ENCODE measurements at places on chromosomes 4 and X.

GRCh38 chr4:13956947-13957346 lies 329.4 kb upstream of the BOD1L1 start:
- DNase-seq: no peak

DNA sequence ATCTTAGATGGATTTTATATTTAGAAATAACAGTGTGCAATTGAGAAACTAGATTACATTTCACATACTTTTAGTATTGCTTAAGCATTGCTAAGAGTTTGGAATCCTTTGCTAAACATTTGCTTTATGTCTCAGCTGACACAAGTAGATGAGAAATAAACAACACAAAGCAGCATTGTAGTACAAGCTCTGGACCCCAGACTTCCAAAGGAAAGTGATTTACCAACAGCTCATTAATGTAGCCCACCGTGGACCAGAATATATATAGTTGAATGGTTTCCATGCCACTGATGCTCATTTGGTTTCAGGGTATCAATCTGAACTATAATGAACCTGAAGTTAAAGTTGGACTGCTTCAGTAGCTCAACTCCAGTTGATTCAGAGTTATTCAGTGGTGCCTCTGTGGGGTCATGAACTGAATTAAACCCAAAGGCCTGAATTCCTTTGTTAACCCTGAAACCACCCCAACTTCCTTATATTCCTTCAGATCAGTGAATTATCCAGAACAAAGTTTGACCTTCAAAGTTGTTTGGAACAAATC lies 132.1 kb upstream of the NEIL3 start:
- DNase-seq: no peak

DNA sequence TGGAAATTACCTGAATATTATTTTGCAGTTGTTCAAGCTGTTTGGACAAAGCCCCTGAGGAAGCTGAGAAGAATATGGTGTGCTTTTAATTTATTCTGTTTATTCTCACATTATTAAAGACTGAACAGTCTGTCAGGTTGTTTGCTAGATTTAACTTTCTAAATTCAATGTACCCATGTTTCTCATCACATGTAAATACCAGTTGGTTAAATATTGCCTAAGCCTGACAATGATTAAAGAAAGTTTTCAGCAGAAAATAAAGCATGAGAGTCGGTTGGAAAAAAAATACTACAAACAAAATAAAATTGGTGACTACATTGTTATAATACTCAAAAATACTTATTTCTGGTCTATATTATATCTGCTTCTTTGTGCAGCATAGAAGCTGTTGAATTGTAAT lies 1974.7 kb downstream of the ARAP2 start:
- DNase-seq: no peak

DNA sequence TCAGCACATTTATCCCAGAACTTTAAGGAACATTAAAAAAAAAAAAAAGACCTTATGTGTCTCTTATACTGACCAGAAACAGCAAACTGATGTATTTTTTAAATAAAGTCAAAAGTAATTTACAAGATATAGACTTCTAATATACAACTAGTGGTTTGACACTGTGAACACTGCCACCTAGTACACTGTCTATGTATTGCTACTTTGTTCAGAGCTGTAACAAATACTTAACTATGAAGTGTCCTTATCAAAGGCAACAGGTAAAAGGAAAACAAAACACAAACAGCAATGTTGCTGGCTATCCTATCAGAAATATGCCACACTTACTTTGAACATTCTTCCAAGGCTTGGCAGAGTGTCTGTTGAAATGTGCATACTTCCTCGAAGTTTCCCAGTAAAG lies 60.4 kb downstream of the CD40LG start:
- DNase-seq: no peak

GRCh38 chrX:124413244-124413643 lies 66.9 kb downstream of the SH2D1A start:
- no peak for DNase-seq

- no peak for DNase-seq
Measured at GRCh38 chrX:40140706-40141499, 43.1 kb upstream of the BCOR start.

DNA sequence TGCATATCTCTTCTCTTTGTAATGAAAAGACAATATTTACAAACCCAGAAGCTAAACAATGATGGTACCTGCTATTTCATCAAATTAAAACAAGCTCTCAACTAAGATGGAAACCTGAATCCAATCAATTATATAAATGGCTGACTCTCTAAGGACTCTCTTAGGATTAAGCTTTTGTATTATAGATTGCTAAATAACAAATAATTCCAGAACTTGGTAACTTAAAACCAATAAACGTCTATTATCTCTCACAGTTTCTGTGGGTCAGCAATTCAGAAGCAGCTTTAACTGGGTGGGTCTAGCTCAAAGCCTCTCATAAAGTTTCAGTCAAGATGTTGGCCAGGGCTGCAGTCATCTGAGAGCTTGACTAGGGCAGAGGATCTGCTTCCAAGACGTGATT lies 12.4 kb downstream of the PHKA2 start:
- no peak for DNase-seq

DNA sequence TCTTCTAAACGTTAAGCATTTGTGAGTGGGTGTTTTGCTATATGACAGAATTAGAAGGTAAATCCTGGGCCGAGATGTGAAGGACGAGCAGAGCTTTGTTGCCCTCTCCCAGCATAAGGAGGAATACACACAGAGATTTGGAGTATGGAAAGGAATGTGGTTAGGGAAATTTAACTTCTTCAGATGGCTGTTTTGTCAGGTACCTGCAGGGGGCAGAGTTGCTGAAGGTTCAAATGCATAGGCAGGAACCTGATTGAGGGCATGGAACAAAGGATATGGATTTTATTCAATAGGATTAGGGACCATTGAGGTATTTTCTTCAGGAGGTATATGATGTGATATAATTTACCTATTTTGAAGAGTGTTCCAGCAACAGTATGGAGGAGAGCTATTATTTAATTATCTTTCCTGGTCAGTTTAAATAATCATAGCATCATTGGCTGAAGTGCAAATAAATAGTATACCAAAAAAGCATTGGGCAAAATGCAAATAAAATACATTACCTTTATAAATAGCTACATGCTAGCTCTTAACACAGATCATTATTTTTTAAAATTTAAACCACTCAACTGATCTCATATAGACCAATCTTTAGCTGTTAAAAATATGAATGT lies 143.6 kb downstream of the SLIT2 start:
- DNase-seq: peak; percentile 92

- no peak for DNase-seq
Measured at GRCh38 chrX:120001787-120002186, 58.2 kb upstream of the NKAP start.

DNA sequence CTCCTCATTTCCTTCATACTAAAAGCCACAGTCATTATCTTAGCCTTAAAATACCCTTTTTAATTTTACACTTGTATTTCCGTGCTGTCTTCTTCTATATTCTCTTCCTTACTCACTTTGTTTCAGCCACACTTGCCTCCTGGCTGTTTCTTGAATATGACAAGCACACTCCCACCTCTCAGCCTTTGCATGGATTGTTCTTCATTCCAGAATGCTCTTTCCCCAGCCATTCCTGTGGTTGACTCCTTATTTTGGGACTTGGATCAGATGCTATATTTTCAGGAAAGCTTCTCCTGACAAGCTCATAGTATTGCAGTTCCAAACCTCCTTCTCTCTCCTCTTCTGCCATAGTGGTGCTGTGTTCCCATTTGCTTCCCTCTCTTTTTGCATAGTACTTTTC lies 291.3 kb downstream of the PDHA2 start:
- DNase-seq: no peak

GRCh38 chr4:48698029-48698971 lies 81.8 kb downstream of the FRYL start:
- no peak for DNase-seq

DNA sequence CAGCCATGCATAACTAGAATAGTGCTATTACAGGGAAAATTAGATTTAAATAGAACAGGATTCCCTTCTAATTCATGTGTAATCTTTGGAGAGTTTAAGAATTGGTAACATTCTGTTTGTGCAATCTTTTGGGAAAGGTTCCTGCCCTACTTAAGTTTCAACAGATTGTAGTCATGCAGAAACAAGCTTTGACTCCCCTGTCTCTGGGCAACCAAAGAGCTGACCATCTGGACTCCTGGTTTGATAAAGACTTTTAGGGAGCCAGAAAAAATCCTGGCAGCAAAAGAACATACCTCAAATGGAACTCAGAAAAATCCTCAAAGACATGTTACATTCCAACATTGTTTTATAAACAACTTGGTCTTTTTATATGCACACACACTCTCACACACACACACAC lies 191.1 kb upstream of the NEIL3 start:
- DNase-seq: no peak

DNA sequence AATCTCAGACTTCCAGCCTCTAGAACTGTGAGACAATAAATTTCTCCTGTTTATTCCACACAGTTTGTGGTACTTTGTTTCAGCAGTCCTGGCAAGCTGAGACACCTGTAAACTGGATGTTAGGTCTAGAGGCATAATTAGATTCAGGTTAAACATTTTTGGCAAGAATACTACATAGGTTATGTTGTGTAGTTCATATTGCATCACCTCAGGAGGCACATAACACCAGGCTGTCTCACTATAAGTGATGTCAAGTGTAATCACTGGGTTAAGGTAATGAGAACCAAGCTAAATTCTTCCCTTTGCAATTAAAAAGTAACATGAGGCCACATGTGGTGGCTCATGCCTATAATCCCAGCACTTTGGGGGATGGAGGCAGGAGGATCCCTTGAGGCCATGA lies 214.2 kb downstream of the ZNF674 start:
- no peak for DNase-seq

GRCh38 chrX:132673331-132673730 lies 184.5 kb upstream of the MBNL3 start:
- DNase-seq: no peak

- DNase-seq: no peak
Measured at GRCh38 chr4:175542786-175543185, 269.3 kb downstream of the GPM6A start.

GRCh38 chr4:185745891-185746290 lies 66.1 kb downstream of the SORBS2 start:
- no peak for DNase-seq

GRCh38 chrX:22063284-22063683 lies 31.2 kb downstream of the PHEX start:
- no peak for DNase-seq

- DNase-seq: no peak
Measured at GRCh38 chr4:140724760-140725159, 31.4 kb downstream of the TBC1D9 start.

- DNase-seq: no peak
Measured at GRCh38 chr4:112029771-112030171, 115.5 kb upstream of the FAM241A start.

DNA sequence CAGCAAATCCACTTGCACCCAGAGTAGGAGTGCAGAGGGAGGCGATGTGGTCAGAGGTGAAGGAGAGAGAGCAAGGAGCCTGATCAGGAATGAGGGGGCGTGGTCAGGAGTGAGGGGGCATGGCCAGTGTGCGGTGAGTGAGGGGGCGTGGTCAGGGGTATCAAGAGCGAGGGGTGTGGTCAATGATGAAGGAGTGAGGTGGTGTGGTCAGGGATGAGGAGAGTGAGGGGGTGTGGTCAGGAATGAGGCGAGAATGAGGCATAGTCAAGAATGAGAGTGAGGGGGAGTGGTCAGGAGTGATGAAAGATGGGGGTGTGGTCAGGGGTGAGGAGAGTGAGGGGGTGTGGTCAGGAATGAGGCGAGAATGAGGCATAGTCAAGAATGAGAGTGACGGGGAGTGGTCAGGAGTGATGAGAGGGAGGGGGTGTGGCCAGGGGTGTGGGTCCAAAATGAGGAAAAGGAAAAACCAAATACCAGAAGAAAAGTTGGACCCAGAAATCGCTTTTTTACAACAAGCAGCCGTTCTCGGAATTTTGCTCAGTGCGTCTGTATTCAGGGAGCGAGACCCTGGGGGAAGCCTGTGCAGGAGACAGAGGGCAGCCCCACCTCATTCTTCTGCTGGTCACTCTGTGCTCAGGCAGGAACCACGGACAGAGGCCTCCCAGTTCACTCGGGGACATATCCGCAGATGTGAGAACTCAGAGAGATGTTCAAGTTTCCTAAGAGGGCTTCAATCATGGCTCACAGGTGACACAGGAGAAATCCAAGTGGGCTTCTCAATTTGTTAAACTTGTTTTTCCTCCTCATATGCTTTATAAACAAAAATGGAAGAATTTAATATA lies 47.5 kb downstream of the MAGEA1 start:
- DNase-seq: no peak

- DNase-seq: no peak
Measured at GRCh38 chrX:38960137-38960536, 158.9 kb downstream of the MID1IP1 start.

DNA sequence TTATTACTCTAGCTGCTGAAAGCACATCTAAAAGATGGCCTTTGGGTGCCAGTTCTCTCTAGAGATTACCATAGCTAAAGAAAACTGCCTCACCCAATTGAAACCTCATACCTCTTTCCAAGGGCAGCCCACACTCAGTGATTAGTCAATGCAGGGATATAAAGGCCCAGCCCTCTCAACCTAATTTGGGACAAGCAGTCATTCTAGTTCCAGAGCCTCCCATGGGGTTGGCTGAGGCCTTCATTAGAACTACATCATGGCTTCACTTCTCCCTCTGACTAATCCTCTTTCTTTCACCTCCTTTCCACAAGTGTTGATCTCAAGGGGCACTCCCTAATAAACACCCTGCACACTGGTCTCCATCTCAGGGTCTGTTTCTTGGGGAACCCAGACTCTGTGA lies 38.5 kb upstream of the C1GALT1C1 start:
- DNase-seq: no peak

DNA sequence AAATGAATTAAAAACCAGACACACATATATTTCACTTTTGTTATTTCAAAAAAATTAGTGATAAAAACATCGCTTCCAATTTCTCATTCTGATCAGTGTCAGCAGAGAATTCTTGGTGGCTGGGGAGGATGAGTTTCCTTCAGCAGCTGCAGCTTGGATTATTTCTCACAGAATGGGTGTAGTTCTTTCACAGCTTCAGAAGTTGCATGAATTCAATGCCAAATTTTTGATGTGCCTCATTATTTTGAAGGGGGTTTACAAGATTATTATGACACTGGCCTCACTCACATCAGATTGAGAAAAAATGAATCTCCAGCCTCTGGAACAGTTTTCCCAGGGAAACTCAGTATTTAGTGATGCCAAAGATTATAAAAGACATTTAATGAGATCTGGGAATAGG lies 184.9 kb upstream of the WDFY3 start:
- DNase-seq: no peak

- DNase-seq: no peak
Measured at GRCh38 chr4:113524505-113525186, 236.9 kb downstream of the CAMK2D start.

- DNase-seq: no peak
Measured at GRCh38 chr4:137651128-137651527, 118.8 kb upstream of the PCDH18 start.

DNA sequence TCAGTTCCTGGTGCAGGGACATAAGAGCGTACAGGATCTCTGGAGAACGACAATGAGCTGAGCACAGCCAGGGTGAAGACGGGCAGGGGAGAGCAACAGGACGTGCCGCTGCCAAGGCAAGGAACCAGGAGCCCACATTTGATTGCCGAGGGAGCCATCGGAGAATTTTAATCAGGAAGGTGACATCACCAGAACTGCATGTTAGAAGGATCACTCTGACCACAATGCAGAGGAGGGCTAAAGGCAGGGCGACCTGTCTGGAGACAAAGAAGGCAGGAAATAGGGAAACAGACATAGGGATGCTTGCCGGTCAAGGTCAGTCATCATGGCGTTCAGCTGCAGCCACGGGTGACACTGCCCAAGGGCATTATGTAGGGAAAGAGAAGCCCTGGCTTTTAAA lies 81.4 kb downstream of the RBM47 start:
- DNase-seq: no peak
